ENCODE measurements at places on chromosomes 7 and 10.

DNA sequence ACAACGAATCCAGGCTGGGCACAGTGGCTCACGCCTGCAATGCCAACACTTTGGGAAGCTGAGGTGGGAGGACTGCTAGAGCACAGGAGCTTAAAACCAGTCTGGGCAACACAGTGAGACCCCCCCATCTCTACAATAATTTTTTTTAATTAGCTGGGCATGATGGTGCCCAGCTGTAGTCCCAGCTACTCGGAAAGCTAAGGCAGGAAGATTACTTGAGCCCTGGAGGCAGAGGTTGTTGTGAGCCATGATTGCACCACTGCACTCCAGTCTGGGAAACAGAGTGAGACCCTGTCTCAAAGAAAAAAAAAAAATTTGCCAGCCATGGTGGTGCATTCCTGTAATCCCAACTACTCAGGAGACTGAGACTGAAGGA lies 396.3 kb downstream of the KCNMA1 start:
- DNase-seq: no peak

DNA sequence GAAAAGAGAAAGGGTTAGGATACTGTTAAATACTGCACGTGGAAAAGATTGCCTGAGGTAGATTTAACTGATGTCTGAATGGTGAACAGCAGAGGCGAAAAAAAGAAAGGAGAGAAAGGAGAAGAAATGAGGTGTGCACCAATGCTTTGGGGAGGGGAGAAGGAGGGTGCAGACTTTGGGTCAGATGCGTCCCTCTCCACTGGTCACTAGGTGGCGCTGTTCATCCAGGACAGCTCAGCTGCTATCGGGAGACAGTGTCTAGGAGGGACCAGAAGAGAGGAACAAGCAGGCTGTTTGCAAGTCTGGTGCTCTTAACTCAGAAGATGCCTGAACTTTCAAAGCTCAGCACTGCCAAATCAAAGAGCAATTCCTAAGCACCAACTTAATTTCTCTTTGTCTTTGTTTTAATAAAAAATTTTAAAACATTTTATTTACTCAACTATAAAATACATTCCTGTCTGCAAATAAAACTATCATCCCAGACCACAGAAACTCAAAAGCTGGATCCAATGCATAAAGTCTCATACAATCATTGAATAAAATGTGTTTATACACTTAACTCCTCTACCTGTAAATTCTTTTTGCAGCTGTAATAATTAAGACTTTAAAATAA lies 83.9 kb upstream of the PDLIM1 start:
- no peak for DNase-seq

- no peak for DNase-seq
Observed at GRCh38 chr10:73262105-73262730, 9.8 kb upstream of the MRPS16 start.

GRCh38 chr10:69840773-69841172 lies 39.1 kb downstream of the COL13A1 start:
- DNase-seq: no peak

DNA sequence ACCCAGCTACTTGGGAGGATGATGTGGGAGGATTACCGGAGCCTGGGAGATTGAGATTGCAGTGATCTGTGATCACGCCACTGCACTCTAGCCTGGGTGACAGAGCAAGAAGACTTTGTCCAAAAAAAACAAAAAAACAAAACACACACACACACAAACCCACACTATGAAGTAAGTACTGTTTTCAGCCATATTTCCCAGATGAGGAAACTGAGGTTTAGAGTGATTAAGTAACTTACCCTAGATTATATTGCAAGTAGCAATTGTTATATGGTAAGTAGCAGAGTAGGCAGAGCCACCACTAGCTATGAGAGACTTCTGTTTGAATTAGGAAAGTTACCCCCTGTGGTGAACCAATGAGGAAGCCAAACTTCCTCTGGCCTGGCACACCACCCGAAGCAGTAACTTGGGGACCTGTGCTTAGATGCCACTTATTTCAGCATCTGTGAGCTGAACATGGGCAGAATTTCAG lies 61.9 kb downstream of the MCU start:
- DNase-seq: no peak

DNA sequence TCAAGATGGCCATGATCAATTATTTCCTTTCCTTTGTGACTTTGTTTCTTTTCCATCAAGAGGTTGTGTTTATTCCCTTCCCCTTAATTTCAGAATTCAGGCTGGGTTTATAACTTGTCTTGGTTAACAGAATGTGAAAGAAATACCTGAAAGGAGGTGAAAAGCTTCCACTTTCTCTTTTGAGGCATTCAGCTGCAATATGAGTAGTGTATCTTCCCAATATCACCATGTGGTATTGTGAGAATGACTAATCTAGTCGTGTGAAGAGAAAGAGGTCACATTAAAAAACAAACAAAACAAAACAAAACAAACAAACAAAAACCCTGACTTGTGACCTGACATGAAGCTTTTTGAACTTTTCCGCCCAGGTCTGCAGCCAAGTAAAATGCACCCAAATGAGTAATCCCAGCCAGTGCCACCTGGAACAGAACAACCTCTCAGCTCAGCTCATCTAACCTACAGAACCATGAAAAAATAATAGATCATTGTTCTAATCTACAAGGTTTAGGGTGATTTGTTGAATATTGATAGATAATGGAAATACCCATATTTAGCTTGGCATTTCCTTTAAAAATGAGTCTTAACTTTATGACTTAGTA lies 70.8 kb upstream of the TEX47 start:
- no peak for DNase-seq
